GM06990 (cell line): ENCODE measurements at places on chromosomes 5 and 9.

DNA sequence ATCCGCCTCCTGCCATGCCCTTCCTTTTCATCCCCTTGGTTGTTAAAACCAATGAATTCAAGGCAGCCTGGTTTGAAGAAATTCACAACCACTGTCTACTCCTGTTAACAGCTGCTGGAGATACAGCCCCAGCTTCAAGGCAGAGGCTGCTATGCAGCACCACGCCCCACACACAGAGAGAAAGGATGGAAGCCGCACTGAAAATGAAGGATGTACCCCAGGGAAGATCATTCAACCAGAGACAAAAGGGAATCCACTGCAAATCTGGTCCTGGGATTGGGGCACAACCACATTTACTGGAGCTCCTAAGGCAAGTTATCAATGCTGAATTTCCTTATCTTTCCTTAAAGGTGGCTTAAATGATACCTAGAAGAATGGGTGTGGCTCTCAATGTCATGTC lies 58.7 kb downstream of the DPYSL3 start:
- no peak for DNase-seq

DNA sequence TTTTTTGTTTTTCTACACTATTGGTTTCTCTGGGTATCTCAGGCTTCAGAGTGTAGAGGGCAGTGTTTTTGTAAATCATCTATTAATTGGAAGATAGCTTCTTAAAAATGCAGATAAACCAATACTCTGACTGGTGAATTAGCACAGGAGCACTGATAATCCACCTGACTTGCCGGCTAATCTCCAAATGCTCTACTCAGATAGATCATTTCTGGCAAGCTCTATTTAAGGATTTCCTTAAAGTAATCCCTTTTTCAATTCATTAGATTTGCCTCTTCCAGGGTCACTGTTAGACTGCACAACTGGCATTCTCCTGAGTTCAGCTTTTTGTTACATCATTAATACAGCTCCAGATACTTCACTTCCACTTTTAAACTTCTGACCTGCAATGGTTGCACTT lies 1390.3 kb upstream of the NUDT12 start:
- DNase-seq = no peak

GRCh38 chr5:104095527-104095926 lies 532.9 kb upstream of the NUDT12 start:
- no peak for DNase-seq

DNA sequence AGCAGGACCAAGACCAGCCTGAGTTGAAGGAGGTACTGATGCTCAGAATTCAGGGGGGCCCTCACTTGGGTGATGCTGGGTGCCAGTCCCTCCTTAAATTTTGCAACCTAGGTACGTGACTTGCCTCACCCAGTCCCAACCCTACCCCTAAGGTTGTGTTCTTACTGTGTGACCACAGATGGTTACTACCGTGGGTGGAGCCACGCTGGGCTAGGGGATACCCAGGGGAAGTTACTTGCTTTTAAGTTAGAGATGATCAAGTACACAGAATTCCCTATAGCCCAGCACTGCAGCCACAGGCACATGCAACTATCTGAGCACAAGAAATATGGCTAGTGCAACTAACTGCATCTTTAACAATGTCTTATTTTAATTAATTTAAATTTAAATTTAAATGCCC lies 32.9 kb downstream of the NXNL2 start:
- DNase-seq = no peak

DNA sequence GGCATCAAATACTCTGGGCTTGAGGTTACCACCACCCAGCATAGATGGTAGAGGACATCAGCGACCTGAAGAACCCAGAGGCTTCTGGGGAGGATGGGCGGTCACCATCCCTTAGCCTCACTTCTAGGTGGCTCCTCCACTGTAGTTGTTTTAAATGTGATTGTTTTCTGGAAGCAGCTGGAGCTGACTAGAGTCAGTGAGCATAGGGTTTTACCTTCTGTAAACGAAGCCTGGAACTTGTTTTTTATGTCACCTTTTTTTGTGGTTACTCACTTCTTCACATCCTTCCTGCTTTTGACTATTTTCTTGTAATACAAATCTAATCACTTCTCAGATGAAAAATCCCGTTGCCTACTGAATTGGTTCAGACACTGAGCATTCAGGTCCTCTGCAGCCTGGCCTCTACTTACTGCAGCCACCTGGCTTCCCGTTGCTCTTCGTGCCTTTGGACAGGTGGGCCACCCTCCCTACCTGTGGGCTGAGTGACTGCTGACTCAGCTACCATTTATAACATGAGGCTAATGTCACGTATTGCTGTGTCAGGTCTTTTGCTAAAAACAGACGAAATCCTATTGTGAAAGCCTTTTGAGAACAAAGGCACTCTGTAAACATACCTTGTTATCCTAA lies 167.8 kb downstream of the MAN2A1 start:
- DNase-seq = no peak

DNA sequence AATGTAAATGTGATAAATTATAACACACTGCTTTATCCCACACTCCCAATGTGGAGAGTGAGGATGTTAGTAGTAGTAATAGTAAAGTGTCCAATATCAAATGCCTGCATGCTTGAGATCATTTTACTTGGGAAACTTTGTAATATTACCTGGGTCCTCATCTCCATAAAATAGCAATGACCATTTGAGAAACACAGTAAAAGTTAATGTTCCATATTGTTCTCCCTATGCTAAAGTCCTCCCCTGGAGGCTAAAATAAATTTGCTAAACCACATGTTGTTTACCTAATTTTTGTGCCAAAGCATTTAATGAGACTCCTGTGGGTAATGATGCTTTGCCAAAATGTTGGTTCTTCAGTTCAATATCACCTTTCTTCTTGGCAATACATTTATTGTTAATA lies 291.2 kb downstream of the CDH10 start:
- no peak for DNase-seq

- no peak for DNase-seq
These were observed 85.2 kb downstream of the BASP1 start for GRCh38 chr5:17302604-17303003.

DNA sequence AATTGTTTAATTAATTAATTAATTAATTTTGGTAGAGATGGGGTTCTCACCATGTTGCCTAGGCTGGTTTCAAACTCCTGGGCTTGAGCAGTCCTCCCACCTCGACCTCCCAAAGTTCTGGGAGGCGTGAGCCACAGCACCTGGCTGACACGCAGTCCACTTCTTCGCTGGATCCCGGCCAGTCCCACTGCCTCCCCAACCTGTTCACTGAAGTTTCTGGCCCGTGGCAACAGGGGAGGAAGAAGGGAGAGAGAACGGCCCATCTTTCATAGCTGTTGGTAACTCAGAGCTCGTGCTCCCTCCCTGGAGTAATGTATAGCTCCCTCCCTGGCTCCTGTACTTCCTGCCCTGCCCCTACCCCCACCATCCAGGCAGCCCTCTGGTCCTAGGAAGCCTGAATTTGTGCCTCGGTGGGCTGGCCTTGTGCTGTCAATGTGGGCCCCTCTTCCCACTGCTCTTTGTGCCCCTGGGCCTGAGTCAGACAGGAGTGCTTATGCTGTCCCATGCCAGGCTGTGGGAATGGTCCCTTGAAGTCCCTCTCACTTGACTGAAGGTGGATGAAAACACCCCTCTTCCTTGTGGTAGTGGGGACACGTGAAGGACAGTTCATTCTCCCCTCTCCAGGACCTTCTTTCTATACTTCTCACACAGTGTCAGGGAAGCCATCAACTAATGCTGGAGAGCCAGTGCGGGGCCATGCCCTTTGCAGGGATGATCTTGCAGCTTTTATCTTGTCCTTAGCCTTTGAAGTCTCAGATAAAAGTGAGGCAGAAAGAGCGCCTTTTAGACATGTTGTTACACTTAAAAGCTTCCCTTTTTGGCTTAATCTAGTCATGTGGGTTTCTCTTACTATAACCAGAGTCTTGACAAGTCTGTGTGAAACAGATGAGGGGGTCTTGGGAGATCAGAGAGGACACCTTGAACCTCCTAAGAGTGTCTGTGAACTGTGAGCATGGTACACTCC lies 38.1 kb downstream of the ANGPTL2 start:
- no peak for DNase-seq
